ENCODE measurements at places on chromosomes 12 and 14.

- no peak for DNase-seq
Observed at GRCh38 chr12:94327809-94328208, 131.9 kb downstream of the CEP83 start.

GRCh38 chr14:95541932-95542930 is 7.4 kb downstream of the GLRX5 start:
- no peak for DNase-seq

DNA sequence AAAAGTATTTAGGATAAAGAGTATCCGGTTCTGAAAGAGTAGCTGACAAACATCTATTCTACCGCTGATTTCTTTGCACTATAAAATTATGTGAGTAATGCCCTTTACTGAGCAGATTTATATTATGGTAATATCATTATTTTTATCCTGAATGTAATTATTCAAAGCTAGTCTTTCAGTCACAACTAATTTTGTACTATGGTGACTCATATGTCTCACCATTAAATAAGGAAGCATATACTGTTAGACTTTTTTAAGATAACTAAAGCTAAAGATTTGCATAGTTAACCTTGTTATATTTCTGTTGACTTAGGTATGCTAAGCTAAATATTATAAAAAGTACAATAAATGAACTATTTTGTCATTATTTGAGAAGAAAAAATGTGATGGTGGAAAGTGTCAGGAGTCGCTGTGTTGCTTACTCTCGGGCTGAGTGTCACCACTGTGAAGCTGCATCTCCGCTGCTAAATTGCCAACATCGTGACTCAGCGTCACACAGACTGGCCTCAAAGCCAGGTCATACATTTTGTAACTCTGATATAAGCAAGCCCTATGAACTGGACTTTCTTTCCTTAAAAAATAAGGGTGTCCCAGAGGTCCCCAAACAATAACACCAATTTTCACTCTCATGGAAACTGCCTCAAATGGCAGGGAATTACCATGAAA is 69.1 kb upstream of the SSTR1 start:
- DNase-seq: no peak

DNA sequence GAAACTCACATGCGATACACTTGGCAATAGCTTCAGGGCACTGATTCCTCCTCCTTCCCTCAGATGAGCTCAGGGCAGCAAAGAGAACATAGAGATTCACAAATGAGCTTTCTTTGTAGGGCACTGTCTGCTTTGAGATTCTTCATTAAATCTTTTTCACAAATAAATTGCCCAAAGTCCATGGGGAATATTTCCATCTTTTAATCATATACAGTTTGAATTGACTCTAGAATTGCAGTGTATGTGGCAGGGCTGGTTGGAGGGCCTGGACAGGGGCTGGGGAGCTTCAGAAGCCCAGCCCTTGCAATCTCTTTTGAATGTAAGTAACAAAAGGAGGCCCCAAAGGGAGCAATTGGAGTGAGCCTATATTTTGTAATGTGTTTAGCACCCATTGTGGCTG is 197.5 kb downstream of the NOVA1 start:
- no peak for DNase-seq

DNA sequence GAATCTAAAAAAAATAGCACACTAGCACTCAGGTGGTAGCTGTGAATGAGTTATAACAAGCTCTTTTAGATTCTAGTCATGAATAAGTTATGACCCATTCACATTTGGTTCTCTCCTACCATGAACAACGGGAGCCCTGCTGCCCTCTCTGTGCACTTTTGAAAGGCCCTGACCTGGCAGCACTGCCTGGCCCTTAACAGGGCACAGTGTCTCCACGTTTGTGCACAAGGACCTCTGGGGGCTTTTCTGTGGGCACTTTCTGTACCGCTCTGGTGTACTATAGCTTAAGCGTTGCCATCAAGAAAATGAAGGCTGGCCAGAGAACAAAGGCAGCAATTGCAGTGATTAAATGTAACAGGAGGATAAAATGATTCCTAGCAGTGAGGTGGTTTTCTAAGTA is 21.2 kb downstream of the CCDC92 start:
- DNase-seq: no peak

- DNase-seq: no peak
Observed at GRCh38 chr14:94716976-94717375, 52.9 kb downstream of the GSC start.

- no peak for DNase-seq
Observed at GRCh38 chr12:83538361-83538965, 851.8 kb downstream of the TMTC2 start.
